ENCODE measurements at places on chromosomes 6 and 20.

- DNase-seq: no peak
These were observed 56.4 kb downstream of the REPS1 start for GRCh38 chr6:138931660-138932059.

DNA sequence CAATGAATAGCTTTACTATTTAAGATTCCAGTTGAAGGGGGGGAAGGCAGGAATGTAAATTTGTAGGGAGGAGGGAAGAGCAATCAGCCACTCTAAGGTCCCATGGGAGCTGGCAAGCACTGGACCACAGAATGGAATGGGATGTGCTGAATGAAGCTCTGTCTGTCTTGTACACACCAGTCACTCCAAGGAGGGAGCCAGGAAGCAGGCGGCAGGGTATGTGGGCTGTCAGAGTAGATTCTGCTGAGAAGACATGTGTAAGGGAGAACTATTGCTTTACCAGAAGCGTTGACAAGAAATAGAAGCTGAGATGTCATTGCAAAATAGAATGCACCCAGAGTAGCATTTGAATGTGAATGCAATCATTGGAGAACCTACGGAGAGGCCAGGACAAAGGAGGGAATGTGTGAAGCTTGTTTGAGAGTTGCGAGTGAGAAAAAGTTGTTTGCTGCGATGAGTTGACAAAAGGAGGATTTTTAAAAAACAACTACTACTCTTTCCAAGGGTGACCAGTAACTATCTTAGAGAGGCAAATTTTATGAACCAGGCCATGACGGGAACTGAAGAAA, 25.2 kb upstream of the PDE7B start:
- DNase-seq: no peak

GRCh38 chr6:32668226-32668747, 1.8 kb upstream of the HLA-DQB1 start:
- peak; percentile 56 for DNase-seq

DNA sequence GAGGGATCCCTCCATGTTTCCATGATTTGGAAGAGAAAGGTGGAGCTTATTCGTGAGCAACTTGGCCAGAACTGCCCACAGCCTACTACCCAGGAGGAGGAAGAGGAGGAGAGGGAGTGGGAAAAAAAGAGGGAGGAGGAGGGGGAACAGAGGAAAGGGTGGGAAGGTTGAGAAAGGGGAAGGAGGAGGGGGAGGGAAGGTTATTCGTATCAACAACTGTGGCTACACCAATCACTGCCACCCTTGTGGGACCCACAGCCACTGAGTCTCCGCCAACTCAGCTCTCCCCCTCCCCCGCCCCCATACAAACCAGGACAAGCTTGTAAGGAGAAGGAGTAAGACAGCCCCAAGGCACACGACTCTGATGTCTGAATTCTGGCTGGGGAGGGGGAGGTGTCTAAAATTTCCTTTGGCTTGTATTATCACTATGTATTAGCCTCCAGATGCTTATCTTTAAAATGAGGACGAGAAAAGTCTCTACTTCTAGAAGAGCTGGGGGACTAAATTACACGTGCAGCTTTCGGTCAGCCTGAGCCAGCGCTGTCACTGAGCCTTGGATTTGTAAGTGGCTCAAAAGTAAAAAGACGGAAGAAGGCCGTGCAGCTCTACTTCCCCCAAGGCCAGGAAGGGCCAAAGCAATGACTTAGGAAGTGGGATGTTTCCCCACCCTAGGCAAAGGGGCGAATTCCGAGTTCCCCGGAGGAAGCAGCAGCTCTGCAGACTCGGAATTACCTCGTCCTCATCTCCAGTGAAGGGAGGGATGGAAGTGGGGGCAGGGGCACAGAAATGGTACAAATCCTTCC, 1.0 kb downstream of the FKBP1A start:
- no peak for DNase-seq

DNA sequence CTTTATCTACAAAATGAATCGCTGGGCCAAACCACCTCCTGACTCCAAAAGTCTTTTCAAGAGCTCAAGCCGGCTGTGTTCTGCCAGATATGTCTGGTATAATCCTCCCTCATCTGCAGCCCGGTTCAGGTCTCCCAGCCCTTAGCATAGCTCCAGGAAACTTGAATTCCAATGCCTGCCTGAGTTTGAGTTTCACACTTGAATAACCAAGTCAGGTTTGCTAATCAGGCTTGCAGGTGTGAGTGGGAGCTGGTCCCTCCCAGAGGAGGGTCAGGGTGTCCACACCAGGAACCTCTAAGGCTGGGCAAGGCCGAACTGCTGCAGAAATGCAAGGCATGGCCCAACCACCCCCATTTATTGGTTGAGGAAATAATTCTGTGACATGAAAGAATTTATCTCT, 96.6 kb downstream of the TMEM242 start:
- DNase-seq: no peak

DNA sequence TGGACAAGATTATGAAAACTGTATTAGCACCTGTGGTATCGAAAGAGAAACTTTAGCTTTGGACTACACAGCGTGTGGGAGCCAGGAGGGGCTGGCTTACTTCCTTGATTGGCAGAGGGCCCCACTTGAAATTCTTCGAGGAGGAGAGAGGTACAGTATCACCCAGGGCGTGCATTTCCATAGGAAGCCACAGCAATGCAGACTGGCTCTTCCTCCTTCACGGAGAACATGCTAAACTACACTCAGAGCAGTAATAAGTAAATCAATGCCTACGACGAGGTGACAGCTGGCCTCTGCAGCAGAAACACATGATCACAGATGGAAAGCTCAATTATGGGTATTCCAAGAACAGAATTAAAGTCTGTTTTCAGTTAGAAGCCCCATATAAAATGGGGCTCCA, 44.2 kb downstream of the MYLK4 start:
- DNase-seq: no peak

GRCh38 chr6:34908194-34908593, 19.1 kb downstream of the ANKS1A start:
- no peak for DNase-seq

DNA sequence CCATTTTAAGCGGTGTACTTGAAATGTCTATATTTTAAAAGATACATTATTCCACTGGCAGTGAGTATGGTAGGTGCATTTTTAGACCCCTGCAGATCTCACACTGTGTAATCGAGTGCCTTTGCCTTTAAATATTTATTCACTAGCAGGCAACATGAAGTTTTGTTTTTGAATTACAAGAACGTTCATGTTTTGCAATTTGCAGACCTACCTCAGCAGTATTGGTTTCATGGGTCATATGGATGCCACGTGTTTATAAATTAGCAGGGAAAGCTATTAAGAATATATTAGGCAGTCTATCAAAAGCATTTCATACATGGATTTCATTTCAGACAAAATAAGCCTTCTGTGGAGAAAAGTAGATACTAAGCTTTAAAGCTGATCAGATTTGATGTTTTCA, 7.2 kb downstream of the MAP3K4 start:
- DNase-seq: no peak

DNA sequence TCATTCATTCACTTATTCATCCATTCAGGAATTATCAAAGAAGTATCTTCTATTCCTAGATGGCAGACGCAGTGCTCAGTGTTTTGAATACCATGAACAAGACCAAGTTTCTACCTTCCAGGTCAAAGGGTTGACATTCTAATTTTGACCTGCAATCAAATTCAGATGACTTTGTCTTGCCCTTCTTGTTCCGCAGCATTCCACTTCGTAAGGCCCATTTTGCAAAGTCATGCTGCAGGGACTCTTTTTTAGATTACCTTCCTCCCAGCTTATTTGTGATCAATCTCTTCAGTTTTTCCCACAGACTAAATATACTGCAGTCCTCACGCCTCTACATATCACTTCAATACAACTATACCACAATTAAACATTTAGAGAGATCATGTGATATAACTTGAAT, 7.1 kb upstream of the TAAR1 start:
- no peak for DNase-seq

DNA sequence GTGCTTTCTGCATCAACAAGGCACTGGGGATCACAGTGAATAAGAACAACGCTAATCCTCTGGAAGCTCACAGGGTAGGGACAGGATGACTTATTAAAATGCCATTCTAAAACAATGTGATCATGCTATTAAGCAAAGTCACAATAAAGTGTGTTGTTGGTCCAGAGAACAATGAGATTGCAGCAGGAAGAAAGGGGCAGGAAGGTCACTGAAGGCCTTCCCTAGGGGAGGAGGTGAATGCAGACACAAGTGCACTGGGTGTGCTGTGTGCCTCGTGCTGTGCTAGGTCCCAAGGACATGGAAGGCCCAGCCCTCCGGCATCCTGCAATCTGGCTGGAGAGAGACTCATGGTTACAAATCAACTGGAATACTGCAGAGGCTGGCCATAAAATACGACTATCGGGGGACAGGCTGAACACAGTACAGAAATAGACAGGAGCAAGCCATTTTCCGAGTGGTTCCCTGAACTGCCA, 55.7 kb downstream of the LYRM4 start:
- peak; percentile 32 for DNase-seq

DNA sequence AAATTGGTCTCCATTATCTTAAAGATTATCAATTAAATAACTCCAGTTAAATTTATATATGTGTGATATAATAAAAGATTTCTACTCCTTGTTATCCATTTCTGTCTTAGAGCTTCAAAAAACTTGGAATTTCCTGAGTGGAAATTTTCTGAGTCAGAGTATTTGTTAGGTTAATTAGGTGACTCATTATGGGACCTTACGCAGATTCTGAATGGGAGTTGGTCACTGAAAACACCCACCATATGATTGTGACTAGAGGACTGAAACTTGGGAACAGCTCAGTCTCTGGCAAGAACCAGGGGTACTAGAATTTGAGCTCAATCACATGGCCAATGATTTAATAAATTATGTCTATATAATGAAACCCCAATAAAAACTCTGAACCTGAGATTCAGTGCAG, 125.4 kb upstream of the HMGCLL1 start:
- no peak for DNase-seq

DNA sequence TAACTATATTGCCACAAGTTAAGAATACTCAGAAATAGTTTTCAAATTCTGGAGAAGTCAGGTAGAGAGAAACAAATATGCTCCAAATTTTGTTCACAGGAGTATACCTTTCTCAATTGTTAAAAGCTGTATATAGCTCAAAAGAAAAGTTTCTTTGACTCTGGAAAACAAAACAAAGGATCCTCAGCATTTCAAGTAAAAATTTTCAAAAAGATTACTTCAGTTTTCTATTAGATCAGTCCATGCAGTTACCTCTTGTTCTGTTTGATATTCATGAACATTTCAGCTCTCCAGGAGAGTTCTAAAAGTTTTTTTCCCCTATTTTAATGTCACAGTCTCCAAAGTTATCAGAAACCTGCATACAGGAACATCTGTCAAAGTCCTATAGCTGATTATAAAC, 30.4 kb upstream of the ENTPD6 start:
- no peak for DNase-seq

DNA sequence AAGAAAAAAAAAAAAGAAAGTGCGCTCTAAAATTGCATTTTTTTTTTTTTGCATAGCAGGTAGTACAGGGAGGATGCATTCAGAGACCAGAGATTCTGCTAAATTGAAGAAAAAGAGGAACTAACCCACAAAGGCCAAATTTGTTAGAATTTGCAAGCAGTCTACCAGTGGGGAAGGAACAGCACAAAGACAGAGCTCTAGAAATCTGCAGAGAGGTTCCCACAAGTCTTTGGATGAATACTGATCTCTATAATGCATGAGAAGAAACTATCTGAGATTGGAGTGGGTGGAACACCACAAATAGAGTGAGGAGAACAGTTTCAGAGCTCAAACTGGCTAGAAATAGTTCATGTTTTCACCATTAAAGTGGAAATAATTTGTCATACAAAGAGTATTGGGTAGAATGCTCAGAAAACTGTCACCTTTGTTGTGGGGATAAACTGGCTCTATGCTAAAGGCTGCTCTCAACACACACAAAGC, 79.6 kb upstream of the AHI1 start:
- DNase-seq: no peak

DNA sequence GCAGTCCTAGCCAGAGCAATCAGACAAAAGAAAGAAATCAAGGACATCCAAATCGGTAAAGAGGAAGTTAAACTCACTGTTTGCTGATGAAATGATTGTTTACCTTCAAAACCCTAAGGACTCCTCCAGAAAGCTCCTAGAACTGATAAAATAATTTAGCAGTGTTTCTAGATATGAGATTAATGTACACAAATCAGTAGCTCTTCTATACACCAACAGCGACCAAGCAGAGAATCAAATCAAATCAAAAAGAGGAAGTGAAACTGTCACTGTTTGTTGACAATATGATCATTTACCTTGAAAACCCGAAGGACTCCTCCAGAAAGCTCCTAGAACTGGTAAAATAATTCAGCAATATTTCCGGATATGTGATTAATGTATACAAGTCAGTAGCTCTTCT, 21.7 kb downstream of the SERPINB9 start:
- DNase-seq: no peak

GRCh38 chr6:63640062-63640461, 4.5 kb downstream of the PHF3 start:
- no peak for DNase-seq

DNA sequence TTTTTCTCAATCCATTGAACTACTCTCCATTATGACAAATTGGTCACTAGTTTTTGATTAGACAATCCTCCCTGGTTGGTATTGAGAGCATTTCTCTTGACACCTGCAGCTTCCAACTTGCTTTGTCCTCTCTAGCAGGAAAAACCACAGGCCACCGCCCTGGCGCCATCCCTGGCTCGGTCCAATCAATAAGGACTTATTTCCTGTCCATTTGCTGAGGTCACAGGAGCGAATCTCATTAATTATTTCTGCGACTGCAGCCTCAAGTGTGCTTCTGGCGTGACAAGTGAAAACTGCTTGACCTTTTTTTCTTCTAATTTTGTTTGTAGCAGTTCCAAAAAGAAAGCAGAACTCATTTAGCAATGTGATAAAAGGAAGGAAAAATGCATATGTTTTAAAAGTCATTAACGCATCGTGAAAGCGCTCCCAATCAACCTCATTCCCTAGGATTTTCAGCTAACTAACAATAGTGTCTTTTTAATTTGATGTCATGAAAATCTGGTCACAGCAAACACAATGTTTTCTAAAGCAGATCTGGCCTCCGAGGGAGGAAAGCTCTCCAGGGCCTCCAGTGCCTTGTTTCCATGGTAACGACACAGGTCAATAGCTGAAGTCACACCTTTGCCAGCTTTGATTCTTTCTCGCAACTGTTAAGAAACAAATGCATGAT, 39.0 kb upstream of the BEND3 start:
- no peak for DNase-seq

DNA sequence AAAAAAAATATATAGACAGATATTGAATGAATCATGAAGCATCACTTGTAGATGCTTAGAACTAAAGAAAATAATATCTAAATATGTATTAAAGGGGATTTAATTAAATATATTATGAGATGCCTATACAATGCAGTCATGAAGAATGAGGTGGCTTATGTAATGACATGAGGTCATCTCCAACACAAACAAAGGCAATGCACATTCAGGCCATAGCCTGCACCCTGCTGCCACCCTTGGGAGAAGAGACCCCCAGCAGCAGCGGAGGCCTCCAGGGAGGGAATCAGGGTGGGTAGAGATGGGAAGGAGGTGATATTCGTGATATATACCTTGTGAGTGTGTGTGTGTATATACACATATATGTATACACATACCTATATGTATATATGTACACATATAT, 26.4 kb upstream of the SSTR4 start:
- no peak for DNase-seq

DNA sequence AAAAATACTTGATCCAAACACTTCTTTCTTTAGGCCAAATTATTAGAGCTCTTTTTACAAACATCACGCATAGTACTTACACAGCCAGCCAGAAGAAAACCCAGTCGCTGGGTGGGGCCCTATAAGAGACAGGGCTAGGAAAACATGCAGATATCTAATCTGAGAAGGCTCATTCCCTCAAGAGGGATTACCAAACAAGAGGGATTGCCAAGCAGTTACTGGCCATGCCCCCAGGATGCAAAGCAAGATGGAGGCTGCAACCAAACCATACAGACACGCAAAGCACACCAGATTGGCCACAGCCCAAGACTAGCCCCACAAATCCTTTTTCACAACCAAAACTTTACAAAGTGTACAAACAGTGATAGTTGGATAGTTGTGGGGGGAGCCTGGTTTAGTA, 1235.4 kb upstream of the GJE1 start:
- no peak for DNase-seq
